Foreskin fibroblast (primary cell): ENCODE measurements at places on chromosomes 6 and 20.

GRCh38 chr6:149235130-149235561 lies 82.4 kb upstream of the TAB2 start:
- DNase-seq = peak; percentile 79

- DNase-seq = no peak
These were observed 322.8 kb upstream of the SOX4 start for GRCh38 chr6:21270636-21271201.

DNA sequence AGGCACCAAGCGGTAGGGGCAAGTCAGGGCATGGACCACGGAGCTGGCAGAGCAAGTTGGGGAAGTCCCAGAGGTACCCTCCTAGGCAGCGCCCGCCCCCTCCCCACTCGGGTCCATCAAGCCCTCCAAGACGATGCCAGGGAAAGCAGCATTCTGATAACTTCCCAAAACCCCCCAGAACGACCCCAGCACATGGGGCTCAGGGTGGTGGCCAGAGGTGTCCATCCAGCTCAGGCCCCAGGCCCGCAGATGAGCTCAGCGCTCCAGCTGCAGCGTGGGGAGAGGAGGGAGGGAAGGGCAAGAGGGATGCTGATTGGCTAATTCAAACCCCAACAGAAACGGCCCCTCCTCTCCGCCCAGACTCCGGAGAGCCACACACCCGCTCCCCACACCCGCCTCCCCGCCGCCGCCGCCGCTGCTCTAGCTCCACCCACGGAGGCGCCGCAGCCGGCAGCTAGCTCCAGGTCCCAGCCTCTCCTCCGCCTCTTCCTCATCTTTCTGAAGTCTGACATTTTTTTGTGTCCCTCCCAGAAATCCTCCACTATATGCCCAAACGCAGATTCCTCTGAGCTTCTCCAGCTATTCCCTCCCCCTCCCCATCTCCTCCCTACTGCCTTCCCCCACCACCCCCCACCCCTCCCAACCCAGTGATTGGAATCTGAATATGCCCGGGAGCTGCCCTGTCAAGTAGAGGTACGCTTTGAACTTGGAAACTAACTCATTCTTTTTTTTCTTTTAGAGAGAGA lies 40.3 kb upstream of the TLDC2 start:
- peak; percentile 95 for DNase-seq

GRCh38 chr6:14785493-14785790 lies 460.4 kb upstream of the JARID2 start:
- no peak for DNase-seq

DNA sequence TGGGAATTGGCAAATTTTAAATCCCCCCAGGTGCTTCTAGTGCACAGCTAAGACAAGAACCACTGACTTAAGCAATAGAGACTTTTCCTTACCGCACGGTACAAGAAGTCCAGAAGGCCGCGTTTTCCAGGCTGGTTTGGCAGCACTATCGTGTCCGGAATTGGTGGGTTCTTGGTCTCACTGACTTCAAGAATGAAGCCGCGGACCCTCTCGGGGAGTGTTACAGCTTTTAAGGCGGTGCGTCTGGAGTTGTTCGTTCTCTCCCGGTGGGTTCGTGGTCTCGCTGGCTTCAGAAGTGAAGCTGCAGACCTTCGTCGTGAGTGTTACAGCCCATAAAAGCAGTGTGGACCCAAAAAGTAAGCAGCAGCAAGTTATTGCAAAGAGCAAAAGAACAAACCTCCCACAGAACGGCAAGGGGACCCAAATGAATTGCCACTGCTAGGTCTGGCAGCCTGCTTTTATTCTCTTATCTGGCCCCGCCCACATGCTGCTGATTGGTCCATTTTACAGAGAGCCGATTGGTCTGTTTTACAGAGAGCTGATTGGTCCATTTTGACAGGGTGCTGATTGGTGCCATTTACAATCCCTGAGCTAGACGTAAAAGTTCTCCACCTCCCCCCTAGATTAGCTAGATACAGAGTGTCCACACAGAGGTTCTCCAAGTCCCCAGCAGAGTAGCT lies 264.5 kb downstream of the PREX1 start:
- no peak for DNase-seq

DNA sequence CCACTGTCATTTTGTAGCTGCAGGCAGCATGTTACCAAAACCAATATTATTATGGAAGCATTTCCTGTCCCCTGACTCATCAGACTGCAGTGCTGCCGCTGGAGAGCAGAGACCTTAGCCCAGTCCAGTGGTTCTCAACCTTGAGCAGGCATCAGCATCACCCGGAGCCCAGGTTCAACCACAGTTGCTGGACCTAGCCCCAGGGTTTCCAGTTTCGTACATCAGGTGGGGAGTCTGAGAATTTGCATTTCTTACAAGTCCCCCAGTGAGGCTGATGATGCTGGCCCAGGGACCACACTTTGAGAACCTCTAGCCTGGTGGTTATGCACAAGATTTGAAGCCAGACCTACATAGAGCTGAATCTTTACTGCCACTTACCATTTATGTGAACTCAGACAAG lies 47.3 kb downstream of the LY86 start:
- DNase-seq = no peak

DNA sequence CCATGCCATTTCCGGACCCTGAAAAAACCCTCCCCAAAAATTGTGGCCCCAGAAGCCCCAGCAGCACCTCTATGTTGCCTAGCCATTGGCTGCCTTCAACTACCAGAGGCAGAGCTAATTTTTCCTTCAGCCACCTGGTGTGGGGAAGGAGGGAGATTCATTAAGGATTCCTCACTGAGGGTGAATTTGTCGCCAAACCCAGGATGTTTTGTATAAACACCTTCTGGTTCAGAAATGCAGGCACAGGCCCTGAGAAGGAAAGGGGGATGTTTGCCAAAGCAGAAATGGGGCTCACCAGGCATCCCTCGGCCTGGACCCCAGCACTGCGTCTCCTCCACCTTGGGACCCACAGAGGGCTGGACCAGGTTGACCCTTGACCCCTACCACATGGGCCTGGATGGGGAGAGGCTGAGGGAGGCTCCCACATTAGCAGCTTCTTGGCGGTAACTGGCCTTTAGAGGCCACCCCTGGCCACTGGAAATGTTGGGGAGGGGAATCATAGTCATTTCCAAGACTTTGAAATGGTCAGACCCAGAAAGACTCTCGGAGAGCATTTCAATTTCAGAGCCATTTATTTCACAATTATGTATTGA lies 1.8 kb upstream of the PDRG1 start:
- DNase-seq = no peak

DNA sequence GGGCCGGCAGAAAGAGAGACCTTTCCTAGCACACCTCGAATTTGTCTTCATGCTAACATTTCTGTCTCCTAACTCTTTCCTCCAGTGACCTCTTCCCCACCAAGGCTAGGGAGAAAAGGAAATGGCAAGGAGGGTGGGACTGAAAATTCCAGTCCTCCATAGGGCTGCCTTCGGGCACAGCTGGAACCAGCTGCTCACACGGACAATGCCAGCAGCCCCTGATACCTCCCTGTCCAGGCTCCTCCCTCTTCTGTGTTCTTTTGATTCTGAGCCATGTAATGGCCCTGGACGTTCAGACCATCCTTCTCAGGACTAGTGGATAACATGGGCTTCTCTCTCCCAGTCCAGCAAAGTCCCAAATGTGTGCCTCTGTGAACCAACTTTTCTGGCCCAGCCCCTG lies 29.1 kb upstream of the PHACTR3 start:
- DNase-seq = no peak

- DNase-seq = no peak
These were observed 12.2 kb upstream of the GCLC start for GRCh38 chr6:53556986-53557715.

DNA sequence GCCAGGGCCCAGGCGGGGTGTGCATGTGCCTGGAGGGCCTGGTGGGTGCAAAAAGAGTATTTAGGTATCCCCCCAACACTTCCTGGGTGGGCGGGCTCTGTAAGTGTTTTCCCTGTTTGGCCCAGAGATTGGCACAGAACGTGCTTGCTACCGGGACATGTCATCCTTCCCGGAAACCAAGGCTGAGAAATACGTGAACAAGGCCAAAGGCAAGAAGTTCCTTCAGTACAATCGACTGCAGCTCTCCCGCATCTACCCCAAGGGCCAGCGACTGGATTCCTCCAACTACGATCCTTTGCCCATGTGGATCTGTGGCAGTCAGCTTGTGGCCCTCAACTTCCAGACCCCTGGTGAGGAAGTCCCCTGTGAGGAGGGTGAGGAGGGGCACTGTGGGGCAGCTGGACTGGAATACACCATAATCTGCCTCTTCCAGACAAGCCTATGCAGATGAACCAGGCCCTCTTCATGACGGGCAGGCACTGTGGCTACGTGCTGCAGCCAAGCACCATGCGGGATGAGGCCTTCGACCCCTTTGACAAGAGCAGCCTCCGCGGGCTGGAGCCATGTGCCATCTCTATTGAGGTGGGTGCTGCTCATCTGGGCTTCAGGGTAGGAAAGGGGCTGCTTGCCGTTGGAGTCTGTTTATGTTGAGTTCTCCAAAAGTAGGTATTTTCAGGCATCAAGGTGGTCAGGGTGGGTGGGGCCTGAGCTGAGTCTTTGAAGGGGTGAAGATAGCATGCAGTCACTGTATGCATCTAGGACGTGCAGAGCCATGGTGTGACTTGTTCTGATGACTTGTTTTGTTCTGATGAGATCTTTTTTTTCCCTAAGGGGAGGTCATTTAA lies 35.2 kb downstream of the PLCG1 start:
- DNase-seq = peak; percentile 59

DNA sequence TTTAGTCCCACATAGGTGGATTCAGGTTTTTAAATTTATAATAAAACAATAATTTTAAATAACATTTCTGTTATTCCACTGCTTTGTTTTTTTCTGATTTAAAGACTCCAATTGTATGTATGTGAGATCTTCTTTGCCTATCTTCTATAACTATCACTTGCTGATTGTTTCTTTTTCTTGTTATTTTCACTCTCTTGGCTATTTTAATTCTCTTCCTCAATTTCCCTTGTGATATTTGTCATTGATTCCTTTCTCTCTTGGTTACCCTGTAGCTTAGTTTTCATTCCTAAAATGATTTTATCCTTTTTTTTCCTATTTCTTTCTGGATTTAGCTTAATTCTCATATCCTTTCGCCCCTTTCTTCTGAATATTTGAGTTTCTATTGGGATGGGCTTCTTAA lies 227.3 kb upstream of the TENT5A start:
- no peak for DNase-seq

DNA sequence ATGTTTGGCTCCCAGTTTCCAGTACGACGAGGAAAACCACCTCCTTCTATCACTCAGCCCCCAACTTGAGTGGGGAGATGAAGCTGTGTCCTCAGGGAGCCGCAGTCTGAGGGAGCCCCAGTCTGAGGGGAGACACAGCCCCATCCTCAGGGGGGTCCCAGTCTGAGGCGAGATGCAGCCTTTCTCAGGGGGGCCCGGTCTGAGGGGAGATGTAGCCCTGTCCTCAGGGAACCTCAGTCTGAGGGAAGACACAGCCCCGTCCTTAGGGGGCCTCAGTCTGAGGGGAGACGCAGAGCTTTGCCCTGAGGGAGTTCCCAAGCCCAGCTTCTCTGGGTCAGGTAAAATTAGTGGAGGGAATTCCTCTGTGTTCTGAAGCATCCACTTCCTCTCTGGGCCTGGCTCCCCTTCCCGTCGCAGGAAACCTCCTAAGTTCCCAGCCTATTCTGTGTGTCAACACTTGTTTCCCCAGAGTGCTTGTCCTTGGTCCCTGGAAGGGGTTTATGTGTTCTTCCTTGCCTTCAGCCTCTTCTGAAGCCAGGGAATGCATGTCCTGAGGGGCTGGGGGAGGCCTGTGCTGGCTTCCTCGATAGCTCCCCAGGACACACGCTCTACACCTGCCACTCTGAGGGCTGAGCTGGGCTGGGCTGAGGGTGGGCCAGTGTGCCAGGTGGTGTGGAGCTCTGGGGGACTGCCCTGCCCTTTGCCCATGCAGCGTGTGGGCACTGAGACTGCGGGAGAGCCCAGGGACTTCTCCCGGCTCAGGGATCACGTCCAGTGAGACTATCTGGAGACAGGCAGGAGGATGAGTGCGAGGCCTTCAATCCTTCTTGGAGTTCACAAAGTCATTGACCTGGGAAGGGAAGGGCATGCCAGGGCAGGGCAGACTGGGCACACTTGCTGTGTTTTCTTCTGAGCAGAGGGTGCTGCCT lies 55.4 kb downstream of the VEGFA start:
- no peak for DNase-seq

GRCh38 chr20:60669211-60669610 lies 582.9 kb upstream of the CDH4 start:
- DNase-seq = no peak

GRCh38 chr6:15901141-15902115 lies 227.5 kb upstream of the MYLIP start:
- no peak for DNase-seq

GRCh38 chr6:43196337-43196736 lies 14.3 kb downstream of the CUL9 start:
- no peak for DNase-seq

GRCh38 chr6:69465866-69466265 lies 330.9 kb downstream of the LMBRD1 start:
- DNase-seq = no peak

GRCh38 chr20:50144362-50144761 lies 9.2 kb downstream of the PEDS1 start:
- DNase-seq = peak; percentile 95

- DNase-seq = peak; percentile 84
These were observed 26.8 kb downstream of the C6orf89 start for GRCh38 chr6:36912586-36912985.

GRCh38 chr6:48075181-48075580 lies 35.8 kb downstream of the PTCHD4 start:
- DNase-seq = no peak

DNA sequence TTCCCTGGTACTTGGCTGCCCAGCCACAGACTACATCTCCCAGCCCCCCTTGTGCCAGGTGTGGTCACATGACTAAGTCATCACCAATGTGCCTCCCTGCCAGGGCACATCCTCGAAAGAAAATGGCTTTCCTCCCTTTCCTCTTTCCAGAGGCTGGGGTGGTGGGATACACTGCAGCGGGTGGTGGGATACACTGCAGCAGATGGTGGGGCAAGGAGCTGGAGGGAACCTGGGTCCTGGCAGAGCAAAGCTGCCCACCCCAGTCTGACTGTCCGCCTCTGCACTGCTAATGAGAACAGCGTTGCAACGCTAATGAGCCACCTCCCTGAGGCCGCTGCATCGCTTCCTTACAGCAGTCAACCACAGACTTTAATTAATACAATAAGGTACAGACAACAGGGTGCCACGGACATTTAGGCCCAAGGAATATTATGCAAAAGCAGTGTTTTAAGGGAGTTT lies 125.3 kb downstream of the PREX1 start:
- DNase-seq = peak; percentile 45

DNA sequence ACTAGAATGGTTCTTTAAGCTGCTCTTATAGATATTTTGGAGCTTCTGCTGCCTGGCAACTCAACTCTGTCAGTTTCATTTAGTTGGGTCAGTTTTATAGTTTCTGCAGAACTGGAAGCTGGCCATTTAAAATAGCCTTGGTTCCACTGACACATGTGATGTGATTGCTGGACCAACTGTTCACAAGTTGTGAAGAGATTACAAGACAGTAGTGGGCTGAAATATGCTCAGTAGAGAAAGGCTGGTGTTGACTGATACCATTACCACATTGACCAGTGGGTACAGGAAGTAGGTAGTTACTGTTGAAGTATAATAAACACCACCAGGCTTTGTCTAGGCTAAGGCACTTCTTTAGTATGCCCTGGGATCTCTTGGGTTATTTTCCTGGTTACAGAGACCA lies 39.0 kb downstream of the BCKDHB start:
- no peak for DNase-seq

GRCh38 chr6:29792123-29793035 lies 35.2 kb upstream of the HLA-G start:
- DNase-seq = peak; percentile 35

- DNase-seq = peak; percentile 30
These were observed 107.8 kb downstream of the SMLR1 start for GRCh38 chr6:130934848-130935585.
